ENCODE measurements at places on chromosomes 3 and 15.

DNA sequence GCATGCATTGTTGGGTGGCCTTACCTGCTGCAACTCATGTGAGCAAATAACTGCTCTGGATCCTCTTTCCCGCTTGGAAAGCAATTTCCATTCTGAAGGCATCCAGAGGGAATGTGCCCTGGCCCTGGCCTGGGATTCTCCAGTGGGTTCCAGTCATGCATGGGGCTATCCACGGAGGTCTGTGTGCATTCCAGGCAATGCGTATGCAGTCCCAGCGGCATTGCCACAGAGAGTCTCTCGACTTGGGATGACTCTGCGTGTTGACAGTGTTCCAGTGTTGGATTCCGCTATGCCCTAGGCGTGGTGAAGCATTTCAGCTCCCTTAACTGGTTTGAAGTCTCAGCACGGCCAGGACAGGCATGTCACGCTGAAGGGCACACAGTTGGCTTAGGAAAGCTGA lies 113.9 kb downstream of the SNRPN start:
- no peak for DNase-seq

DNA sequence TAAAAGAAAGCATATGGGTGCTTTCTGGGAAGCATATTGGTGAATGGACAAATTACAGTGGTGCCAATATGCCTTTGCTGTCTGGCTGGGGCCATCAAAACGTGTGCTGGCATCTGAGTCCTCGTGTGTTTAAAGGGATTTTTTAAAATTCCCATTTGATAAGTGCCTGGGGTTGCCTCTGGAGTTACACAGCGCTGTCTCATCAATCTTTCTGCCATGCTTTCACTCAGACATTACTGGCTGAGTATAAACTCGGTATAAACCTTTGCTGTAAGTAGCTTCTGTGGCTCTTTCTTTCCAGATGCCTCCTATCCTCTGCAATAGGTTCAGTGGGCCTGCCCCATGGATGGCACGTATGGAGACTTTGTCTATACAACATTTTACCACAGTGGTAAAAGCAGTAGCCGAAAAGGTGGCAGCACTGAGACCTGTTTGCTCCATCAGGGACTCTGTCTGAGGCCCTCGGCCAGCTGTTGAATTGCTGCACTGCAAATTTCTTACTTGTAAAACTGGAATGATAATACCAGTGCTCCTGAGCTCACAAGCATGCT lies 195.5 kb downstream of the LPP start:
- DNase-seq = no peak

DNA sequence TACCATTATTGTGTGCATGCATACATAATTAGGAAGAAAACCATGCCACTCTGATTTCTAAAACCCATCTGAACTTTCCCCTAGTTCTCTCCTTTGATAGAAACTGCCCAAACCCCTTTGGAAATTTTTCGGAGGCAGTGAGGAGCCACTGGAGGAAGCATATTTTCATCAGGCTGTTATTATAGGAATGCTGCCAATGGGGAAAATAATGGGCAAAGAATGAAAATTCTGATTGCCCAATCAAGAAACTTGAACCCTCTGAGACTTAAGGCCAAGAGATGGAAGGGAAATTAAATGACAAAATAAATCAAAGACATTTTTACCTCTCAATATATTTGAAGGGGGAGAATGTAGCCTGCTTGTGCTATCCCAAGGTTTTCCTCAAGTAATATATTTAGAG lies 376.0 kb upstream of the PDZRN3 start:
- DNase-seq = no peak

GRCh38 chr3:189395825-189396224 lies 224.1 kb downstream of the TPRG1 start:
- DNase-seq = no peak

GRCh38 chr3:16183601-16184270 lies 9.3 kb downstream of the GALNT15 start:
- no peak for DNase-seq

GRCh38 chr3:172669021-172669420 lies 41.8 kb downstream of the NCEH1 start:
- DNase-seq = no peak

DNA sequence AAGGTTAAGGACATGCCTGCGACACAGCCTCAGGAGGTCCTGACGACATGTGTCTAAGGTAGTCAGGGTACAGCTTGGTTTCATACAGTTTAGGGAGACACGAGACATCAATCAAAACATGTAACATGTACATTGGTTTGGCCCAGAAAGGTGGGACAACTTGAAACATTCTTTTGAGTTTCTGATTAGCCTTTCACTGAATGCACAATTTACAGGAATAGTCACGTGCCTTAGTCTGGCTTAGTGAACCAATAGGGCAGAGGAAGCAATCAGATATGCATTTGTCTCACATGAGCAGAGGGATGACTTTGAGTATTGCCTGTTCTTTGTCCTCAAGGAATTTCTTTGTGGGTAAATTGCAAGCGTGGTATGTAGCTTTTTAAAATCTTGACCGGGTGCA lies 24.5 kb upstream of the HDAC11 start:
- DNase-seq = no peak

- peak; percentile 69 for DNase-seq
These were observed at the start of gene CLSTN2 for GRCh38 chr3:139935016-139935865. TSS of gene CLSTN2 (plus strand) at chr3:139935185.

- DNase-seq = no peak
These were observed 366.6 kb downstream of the GBE1 start for GRCh38 chr3:81394651-81395524.

DNA sequence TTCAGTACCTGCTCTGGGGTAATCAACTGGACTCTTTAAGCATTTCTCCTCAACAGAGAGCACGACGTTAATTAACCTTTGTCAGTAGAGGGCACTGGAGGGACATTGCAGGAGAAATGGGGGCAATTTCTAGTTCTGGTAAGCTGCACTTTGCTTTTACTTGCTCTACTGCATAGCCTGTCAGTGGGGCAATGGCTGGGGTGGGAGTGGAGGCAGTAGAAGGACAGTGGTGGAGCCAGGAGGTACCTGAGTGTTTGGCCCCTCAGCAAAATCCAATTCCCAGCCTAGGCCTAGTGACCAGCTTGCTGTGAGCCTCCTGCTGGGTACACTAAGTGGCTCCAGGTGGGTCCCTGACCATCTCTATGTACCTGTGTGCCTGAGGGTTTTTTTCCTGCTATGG lies 18.3 kb upstream of the MED12L start:
- DNase-seq = no peak

GRCh38 chr3:122555275-122556071 lies 8.6 kb downstream of the PARP9 start:
- no peak for DNase-seq

GRCh38 chr15:78429477-78429876 lies 8.5 kb upstream of the IREB2 start:
- no peak for DNase-seq

- DNase-seq = no peak
These were observed 14.0 kb downstream of the RYK start for GRCh38 chr3:134236505-134237170.

- DNase-seq = no peak
These were observed 22.1 kb downstream of the MAPKAPK3 start for GRCh38 chr3:50639055-50639494.

GRCh38 chr15:79769069-79769481 lies 127.7 kb downstream of the MTHFS start:
- no peak for DNase-seq

DNA sequence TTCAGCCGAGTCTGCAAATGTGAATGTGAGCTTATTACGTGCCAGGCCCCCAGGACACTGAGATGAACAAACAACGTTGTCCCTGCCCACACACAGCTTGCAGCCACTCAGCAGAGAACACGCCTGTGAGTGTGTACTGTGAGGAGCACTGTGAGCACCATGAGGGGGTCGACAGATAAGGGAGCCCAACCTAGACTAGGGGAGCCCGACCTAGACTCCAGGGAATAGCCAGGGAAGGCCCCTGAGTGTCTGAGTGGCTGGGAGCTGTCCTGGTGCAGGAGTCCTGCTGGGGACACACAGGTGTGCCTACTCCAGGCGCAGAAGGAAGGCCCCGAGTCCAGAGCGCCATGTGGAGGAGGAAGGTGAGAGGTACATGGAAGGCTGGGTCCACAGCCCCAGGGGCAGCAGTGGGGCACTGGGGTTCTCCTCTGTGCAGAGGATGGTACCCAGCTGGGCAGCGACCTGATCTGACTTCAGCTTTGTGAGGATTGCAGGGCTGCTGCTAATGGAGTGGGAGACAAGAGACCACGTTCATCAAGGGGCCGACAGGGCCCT lies 36.5 kb downstream of the MGLL start:
- DNase-seq = no peak

GRCh38 chr15:52730173-52730572 lies 51.0 kb upstream of the ATOSA start:
- DNase-seq = no peak

DNA sequence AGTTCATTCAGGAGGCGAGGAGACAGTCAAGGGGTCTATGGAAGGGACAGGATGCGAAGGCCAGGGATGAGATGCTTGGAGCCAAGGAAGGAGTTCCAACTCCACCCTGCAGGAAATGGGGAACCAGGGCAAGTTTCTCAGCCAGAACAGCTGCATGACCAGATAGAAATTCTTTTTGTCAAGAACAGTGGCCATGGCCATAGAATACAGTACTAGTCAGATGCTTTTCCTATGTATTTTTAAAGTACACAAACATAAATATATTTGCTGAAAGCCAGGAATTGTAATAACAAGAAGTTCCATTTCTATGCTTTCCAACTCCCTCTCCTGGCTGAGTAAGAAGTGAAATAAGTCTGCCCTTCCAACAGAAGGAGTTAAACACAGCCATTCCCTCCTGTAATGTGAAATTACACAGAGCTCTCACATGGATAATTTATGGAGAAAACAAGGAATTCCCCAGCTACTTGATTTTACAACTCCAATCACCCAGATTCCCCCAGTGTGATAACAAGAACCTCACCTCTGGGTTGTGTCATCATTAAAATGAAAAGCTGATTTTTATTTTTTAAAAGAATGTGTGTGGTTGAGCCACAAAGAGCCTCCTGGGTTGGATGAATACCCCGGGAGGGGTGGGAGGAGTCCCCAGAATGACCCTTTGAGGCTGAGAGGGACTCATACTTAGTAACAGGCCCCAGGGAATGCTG lies 124.6 kb upstream of the ARHGEF3 start:
- no peak for DNase-seq

DNA sequence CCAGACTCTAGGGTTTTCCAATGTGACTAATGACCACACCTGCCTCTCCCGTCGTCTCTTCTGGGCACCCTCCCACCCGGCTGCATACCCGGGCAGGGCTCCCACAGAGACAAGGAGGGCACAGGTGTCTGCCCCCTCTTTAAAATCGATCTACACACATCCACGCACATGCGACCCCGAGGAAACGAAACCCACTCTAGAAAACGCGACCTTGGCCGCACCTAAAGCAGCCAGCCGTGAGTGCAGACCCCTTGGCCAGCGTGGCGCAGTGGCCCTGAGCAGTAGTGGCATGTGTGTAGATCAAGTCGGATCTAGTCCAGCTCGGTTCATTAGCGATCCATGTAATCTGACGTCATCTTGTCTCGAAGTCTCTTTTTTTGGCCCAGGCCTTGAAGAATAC lies 151.8 kb downstream of the NSMCE3 start:
- no peak for DNase-seq

DNA sequence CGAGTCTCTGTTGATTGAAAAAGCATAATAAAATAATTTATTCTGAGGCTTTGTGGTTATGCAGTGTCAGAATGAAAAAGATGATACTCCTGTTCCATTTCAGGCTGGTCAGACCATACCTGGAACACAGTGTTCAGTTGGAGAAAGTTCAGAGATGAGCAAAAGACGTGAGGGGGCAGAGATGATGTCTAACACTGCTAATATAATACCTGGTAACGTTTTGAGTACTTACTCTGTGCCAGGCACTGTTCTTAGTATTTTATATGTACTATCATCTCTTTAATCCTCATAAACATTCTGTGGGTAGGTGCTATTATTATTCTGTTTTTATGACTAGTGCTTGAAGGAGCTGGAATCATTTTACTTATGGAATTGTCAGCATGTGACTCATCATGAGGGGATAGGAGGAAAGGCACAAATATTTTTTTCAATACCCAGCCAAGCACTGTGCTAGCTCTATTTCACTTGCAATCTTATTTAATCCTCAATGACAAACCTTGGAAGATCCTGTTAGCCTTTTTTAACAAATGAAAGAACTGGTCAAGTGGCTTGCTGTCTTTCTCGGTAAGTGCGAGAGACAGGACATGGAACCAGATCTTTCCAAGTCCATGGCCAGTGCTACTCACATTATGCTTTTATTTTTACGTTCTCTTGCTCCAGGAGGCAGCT lies 31.8 kb downstream of the IQGAP1 start:
- no peak for DNase-seq

- DNase-seq = no peak
These were observed 68.7 kb upstream of the PRR23C start for GRCh38 chr3:139113231-139113992.

GRCh38 chr15:92770641-92771040 lies 115.1 kb upstream of the FAM174B start:
- DNase-seq = no peak

Measured in NT2/D1 (cell line).